Epithelial cell of alveolus of lung (primary cell): ENCODE measurements at places on chromosomes 4 and X. TPM values are rescaled to one million over a fixed set of nuclear protein-coding genes. Genes with fewer than 3 reads are reported as not detected.

The AGTR2 gene
- 0.16 TPM in 1 of 2 replicates, not detected in the other for total RNA-seq

The L1CAM gene
- 0.56 and 1.8 TPM in 2 replicates for total RNA-seq

The RNF150 gene
- 4.1 and 7.4 TPM in 2 replicates for total RNA-seq

The PAGE2B gene
- total RNA-seq: not detected in 2 replicates

The SLC25A5 gene
- 354 and 544 TPM in 2 replicates for total RNA-seq

The MGAT4D gene
- total RNA-seq: not detected in 2 replicates

The CTSO gene
- 10.6 and 22.9 TPM in 2 replicates for total RNA-seq

The PROM1 gene
- total RNA-seq: not detected in 2 replicates

The UGT2A1 gene
- not detected in 2 replicates for total RNA-seq

The MAGEA4 gene
- not detected in 2 replicates for total RNA-seq

The SLC2A9 gene
- 1.8 and 4.1 TPM in 2 replicates for total RNA-seq

The GYG2 gene
- 5.7 and 11.3 TPM in 2 replicates for total RNA-seq

The ZMAT1 gene
- not detected in 2 replicates for total RNA-seq

The TLR6 gene
- total RNA-seq: 0.32 and 1.8 TPM in 2 replicates

The VCX2 gene
- total RNA-seq: not detected in 2 replicates

The STEEP1 gene
- 15.8 and 16.4 TPM in 2 replicates for total RNA-seq

The CT45A2 gene
- total RNA-seq: not detected in 2 replicates

The ADH7 gene
- not detected in 2 replicates for total RNA-seq

The ARMCX1 gene
- total RNA-seq: 19.3 and 25.5 TPM in 2 replicates

The OCIAD1 gene
- total RNA-seq: 94.0 and 158 TPM in 2 replicates

The COX7B2 gene
- total RNA-seq: not detected in 2 replicates

The MAGEC1 gene
- not detected in 2 replicates for total RNA-seq

The NUDT9 gene
- total RNA-seq: 15.1 and 17.5 TPM in 2 replicates

The ASB12 gene
- not detected in 2 replicates for total RNA-seq

The COL25A1 gene
- 0.08 and 0.65 TPM in 2 replicates for total RNA-seq

The SLC9B1 gene
- 4.7 TPM in 1 of 2 replicates, not detected in the other for total RNA-seq

The TMPRSS11A gene
- not detected in 2 replicates for total RNA-seq

The MSX1 gene
- total RNA-seq: 1.2 and 2.2 TPM in 2 replicates

The GLRA2 gene
- not detected in 2 replicates for total RNA-seq

The PCGF3 gene
- 30.6 and 49.3 TPM in 2 replicates for total RNA-seq

The KCND1 gene
- total RNA-seq: 1.8 and 2.4 TPM in 2 replicates

The LRBA gene
- total RNA-seq: 19.5 and 34.4 TPM in 2 replicates

The GLRA3 gene
- not detected in 2 replicates for total RNA-seq

The COQ2 gene
- 9.0 and 19.1 TPM in 2 replicates for total RNA-seq

The SETD7 gene
- total RNA-seq: 34.5 and 40.0 TPM in 2 replicates

The ADH4 gene
- not detected in 2 replicates for total RNA-seq

The HDAC8 gene
- total RNA-seq: 17.2 and 23.5 TPM in 2 replicates

The FAM149A gene
- total RNA-seq: 5.6 and 6.6 TPM in 2 replicates

The LUZP4 gene
- not detected in 2 replicates for total RNA-seq

The LRCH2 gene
- 6.5 and 21.7 TPM in 2 replicates for total RNA-seq

The UGT2B7 gene
- 0.65 TPM in 1 of 2 replicates, not detected in the other for total RNA-seq

The TEX13D gene
- not detected in 2 replicates for total RNA-seq

The EDA gene
- 0.65 and 0.96 TPM in 2 replicates for total RNA-seq

The DSPP gene
- not detected in 2 replicates for total RNA-seq
